ENCODE measurements at places on chromosomes 2 and 18.

- DNase-seq, result no peak
Measured at GRCh38 chr2:234620018-234620417, 123.1 kb upstream of the ARL4C start.

GRCh38 chr18:67600181-67601180 lies 84.0 kb upstream of the DSEL start:
- DNase-seq, result no peak

GRCh38 chr2:16100006-16100405 lies 159.7 kb downstream of the MYCN start:
- no peak for DNase-seq

DNA sequence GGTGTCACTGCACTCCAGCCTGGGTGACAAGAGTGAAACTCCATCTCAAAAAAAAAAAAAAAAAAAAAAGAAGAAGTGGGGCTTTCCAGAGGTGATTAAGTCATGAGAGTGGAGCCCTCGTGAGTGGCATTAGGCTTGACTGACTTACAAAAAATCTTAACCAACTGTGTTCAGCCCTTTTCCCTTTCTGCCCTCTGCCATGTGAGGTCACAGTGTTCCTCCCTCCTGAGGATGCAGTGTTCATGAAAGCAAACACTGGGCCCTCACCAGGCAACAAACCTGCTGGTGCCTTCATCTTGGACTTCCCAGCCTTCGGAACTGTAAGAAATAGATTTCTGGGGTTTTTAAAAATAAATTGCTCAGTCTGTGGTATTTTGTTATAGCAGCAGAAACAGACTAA lies 37.0 kb upstream of the METTL21A start:
- no peak for DNase-seq

- no peak for DNase-seq
Measured at GRCh38 chr18:74841248-74841647, 243.6 kb downstream of the ZNF407 start.

DNA sequence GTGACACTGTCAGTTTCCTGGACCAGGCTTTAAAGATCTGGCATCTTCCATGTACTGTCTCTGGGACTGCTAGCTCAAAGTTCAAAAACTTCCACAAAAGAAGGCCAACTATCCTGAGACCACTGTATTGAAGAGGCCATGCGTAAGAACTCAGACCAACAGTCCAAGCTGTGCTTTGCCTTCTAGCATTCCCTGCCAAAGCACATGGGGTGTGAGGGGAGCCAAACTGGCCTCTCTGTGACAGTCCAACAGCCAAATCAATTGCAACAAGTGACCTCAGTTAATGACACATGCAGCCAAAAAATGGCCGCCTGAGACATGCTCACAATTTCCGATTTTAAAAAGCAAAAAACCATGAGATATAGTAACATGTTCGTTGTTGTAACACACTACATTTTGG lies 160.3 kb upstream of the CDH19 start:
- DNase-seq, result no peak

All from T47D (cell line).